ENCODE measurements at places on chromosomes 1 and 21.

- no peak for DNase-seq
Observed at GRCh38 chr1:78839704-78840277, 166.7 kb downstream of the ADGRL4 start.

DNA sequence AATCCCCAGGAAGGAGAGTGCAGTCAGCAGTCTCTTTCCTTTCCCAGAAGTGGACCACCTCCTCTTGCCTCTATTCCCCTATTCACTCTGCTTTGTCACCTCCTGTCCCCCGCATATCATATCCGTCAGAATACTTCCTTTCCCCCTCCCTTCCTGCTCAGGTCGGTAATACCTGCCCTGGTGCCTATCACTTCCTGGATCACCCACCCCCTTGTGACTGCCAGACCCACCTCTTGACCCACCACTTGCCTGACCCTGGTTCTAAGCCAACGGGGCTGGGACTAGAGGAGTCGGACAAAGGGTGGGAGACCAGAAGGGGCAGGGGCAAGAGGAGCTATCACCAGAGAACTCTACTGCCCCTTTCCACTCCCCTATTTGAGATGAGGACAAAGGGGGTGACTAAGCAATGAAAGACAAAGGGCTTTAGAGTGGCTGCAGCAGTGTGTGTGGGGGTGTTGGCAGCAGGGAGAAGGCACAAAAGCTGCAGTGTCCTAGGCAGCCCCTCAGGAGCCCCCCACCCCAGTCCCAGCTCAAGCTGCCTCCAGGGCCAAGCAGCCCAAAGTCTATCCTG lies 1.7 kb upstream of the ADAMTS4 start:
- no peak for DNase-seq

DNA sequence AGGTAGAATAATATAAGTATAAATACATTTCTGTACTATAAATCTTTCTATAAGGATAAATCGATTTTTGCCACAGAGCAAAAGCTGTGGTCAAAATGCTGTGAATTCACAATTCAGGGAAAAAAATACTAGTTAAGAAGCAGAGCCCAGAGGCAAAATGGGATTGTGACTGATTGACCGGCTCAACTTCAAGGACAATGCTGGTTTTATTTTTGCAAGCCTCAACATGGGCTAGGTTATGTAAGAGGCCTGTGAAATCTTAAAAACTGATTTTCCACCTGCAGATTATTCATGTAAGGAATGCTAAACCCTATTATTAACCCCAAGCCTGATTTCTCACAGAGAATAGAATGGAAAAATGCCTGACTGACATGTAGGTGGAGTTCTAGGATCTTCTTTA lies 155.1 kb downstream of the HHAT start:
- no peak for DNase-seq

GRCh38 chr21:26759731-26760130 lies 85.5 kb downstream of the ADAMTS1 start:
- no peak for DNase-seq

DNA sequence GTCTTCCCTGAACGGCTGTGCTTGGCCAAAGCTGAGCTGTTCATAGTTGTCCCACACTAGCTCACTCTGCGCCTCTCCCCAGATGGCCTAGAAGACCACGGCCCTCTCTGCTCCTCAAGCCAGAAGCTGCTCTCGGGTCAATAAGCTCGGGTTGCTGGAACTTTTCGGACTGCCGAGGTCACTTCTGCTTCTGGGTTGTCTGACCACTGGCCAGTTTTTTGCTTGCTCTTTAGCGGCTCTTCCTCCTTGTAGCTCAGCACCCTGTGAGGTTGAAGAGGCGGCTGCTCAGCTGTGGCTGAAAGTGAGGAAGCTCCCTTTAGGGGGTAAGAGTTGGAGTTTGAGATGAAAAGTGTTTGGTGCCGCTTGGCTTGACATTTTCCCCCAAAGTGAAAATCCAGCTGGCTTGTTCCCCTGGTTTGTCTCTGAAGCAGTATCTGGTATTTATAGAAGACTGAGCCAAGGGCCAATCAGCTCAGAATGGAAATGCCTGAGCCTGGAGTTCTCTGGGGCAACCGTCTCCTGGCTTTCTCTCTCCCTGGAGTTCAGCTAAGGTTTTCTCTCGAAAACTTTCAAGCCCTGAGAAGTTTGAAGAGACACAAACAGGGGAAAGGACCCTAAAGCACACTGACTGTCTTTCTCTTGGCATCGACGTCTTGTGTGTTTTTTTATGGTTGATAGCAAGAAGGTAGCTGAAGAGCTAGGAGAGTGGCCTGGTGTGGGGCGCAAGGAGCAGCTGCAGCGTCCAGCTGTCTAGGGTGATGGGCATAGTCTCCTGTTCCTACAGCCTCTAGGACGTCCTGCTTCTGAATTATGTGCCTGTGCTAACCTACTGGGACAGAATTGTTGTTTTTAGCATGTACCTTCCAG lies 72.0 kb downstream of the SYT6 start:
- no peak for DNase-seq

DNA sequence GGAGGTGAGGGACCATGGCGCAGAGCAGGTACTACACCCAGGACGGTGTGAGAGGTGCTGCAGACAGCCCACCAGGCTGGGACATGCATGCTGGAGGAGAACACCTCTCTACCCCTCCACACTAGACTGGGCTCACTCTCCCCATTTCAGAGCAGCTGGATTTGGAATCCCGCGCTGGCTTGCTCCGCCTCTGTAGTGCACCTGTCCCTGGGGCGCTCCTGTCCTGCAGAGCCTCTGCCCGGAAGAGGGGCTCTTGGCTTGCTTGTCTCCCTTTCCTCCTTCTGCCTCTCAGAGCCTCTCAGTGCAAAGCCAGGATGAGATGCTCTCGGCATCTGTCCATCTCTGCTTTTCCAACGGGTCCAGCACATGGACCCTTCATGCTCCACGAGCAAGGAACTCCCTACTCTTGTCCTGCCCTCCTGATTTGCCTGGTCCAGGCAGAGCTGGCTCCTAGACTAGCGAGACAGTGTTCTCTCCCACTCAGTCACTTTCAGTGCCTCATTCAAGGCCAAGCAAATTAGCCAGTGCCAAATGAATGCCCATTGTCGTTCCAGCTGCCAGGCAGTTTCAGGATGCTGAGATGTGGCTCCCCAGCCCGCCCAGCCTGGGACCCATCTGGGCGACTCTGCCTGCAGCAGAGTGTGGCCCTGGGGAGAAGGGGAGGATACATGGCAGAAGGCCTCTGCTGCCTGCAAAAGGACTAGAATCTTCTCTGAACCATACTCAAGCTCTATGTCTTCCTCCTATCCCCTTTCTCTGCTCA lies 33.7 kb downstream of the CDCA8 start:
- no peak for DNase-seq

- no peak for DNase-seq
Observed at GRCh38 chr1:113542221-113542701, 151.9 kb downstream of the MAGI3 start.

DNA sequence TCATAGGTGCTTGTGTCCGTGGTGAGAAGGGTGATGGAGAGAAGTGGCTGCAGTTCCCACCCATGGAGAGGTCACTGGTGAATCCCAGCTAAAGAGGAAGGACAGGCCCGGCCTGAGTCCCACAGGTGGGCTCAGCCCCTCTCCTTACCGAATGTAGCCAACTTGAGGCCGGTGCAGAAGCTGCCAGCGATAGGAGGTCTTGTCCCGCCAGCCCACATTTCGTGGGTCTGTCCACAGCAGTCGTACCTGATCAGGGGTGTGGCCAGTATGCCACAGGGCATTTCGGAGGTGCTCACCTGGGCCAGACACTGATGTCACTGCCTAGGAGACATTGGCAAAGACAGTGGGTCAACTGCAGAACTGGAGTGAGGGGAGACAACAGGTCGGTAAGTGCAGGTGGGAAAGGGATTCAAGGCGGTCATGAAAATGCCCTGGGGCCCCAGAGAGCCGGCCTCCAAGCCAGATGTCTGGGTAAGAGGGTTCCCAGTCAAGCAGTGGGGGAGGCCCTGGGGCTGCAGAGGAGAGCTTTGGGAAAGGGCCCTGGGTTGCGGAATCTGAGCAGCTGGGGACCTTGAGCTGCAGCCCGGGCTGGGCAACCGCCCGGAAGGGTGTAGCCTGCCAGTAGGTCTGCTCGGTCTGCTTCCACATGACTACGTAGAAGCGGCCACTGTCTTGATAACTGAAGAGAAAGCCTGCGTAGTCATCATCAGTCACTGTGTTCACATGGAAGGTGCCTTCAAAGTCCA lies 10.6 kb downstream of the THBS3 start:
- DNase-seq: peak; percentile 27

- no peak for DNase-seq
Observed at GRCh38 chr1:231872461-231872910, 245.9 kb downstream of the DISC1 start.

- DNase-seq: no peak
Observed at GRCh38 chr1:1281533-1282321, 1.5 kb downstream of the SCNN1D start.

DNA sequence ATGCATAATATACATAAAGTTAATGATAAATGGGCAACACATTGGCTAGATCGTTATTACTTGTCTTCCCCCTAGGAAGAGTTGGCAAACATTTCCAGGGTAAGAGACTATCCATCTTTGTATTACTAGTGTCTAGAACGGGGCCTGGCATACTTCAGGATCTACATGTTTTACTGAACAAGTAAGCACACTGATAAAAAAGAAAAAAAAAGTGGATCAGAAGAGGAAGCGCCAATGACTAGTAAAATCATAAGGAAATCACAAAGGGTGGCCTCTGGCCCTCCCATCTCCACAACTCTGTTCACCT lies 482 bp downstream of the TM2D1 start:
- no peak for DNase-seq

DNA sequence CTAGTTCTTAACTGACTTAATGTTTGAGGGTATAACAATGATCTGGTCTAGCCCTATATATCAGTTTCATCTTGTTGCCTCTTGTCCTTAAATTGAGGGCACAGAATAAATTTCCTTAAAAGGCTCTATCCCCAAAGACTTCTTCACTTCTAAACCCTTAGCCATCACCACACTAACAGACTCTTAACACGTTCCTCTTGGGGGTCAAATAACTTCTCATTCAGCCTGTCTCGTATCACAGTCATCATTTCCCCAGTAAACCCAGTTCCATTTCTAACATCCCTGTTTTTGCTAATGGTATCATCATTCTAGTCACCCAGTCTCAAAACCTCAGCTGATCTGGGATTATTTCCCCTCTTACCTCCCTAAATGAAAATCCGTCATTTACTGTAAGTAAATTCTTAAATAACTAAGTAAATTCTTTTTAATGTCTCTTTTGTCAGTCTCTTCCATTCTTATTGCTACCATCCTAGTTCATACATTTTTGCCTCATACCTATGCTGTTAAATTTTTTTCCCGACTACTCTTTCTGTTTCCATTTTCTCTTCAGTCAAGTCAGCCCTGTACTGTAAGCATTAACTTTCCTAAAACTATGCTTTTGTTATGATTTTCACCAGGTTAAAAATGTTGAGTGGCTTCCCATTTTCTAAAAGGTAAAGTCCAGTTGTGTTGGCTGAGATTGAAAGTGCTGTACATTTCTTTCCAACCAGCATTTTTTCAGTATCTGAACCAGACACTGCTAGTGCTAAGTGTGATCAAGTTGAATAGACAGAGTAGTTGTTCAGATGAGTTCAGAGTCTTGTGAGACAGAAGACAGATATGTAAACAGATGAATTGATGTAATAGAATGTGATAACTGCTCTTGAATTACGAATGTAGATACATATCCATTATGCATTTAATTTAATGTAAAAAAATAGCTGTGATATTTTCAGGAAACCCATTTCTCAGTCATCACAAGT lies 6.9 kb downstream of the CTTNBP2NL start:
- no peak for DNase-seq

- DNase-seq: no peak
Observed at GRCh38 chr1:199287647-199288046, 648.8 kb downstream of the PTPRC start.

- no peak for DNase-seq
Observed at GRCh38 chr1:66526991-66527390, 7.0 kb upstream of the SGIP1 start.

GRCh38 chr1:242184955-242185354 lies 186.1 kb upstream of the MAP1LC3C start:
- DNase-seq: no peak

DNA sequence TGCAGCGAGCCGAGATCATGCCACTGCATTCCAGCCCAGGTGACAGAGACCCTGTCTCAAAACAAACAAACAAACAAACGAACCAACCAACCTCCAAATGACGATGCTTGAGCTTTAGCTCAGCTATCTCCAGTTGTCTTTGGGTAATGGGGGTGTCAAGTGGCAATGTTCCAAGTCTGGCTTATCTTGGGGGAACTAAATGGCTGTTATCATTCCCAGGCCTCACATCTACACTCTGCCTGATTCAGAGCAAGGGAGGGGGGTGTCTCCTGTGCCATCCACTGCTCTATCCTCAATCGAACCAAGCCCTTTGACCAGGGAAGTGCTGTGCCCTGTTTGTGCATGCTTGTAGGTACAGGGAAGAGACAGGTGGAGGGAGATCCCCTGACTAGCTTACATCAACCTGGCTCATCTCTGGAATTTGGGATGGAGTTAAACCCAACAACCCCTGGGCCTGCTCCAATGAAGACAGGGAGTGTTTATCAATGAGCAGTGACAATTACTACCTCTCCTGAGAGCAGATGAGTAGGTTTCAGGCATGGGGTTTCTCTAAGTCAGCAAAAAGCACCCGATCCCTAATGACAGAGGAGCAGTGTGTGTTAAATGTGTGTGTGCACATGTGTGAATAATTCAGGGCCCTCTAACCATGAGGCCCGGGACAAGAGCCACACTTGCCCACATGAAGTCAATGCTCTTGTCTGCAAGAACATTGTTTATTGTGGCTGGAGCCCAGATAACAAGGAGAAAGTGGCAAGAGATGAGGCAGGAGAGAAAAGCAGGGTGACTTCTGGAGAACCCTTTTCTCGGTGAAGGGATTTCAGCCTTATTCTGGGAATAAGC lies 20.3 kb upstream of the IL6R start:
- DNase-seq: no peak

DNA sequence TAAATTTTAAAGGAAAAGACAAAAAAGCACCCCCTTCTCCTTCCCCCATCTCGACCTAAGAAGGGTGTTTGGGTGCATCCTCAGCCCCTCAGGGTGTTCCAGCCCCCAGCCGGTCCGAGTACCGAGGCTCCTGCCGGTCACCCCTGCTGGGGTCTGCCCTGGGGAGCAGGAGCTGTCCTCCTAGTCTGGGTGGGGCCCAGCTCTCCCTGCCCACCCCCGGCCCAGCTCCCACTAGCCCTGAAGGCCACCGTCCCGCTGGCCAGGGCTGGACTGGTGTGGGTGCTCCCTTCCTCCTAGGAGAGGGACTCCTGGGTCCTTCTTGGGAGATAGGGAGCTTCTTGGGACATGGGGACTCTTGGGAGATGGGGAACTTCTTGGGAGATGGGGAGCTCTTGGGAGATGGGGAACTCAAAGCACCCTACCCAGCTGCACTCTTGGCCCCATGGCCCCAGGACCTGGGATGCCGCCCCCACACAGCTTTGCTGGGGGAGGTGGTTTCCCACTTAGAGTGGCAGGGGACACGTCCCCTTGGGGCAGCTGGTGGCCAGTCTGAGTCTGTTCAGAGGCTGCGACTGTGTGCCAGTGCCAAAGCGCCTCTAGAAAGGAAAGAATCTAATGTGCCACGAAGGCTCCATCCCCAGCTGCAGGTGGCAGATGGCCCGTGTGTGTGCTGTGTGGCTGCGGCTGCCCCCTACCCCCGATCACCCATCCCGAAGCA lies 44.5 kb downstream of the MORN1 start:
- no peak for DNase-seq

GRCh38 chr1:117877823-117878222 lies 51.6 kb downstream of the GDAP2 start:
- DNase-seq: no peak

Measured in CD4-positive, alpha-beta T cell (primary cell).